Articular chondrocyte of knee joint (primary cell): ENCODE measurements at places on chromosomes 7 and 10. TPM values are rescaled to one million over a fixed set of nuclear protein-coding genes. Genes with fewer than 3 reads are reported as not detected.

Gene TRIM73
- 0.91 and 1.7 TPM in 2 replicates for total RNA-seq

Gene UNCX
- not detected in 2 replicates for total RNA-seq

Gene LRGUK
- total RNA-seq = 0.26 and 0.76 TPM in 2 replicates

Gene NEUROD6
- total RNA-seq = not detected in 2 replicates

Gene SPDYE9
- total RNA-seq = under 0.01 TPM in 1 of 2 replicates, not detected in the other

Gene GALNT17
- total RNA-seq = under 0.01 and 0.26 TPM in 2 replicates

Gene OPN4
- not detected in 2 replicates for total RNA-seq

Gene SVIL
- total RNA-seq = 13.7 and 61.4 TPM in 2 replicates

Gene CUZD1
- total RNA-seq = 0.43 and 0.91 TPM in 2 replicates

Gene ZC3HAV1L
- 10.3 and 11.7 TPM in 2 replicates for total RNA-seq

Gene TMEM273
- total RNA-seq = not detected in 2 replicates

Gene PRKCQ
- total RNA-seq = 0.11 and 0.13 TPM in 2 replicates

Gene XRCC2
- 1.4 and 2.5 TPM in 2 replicates for total RNA-seq

Gene RBP4
- 11.1 and 15.4 TPM in 2 replicates for total RNA-seq

Gene WDR37
- 13.7 and 15.3 TPM in 2 replicates for total RNA-seq

Gene NEUROG3
- total RNA-seq = not detected in 2 replicates

Gene CALY
- not detected in 2 replicates for total RNA-seq

Gene HILPDA
- 12.2 and 14.1 TPM in 2 replicates for total RNA-seq

Gene GHRHR
- not detected in 2 replicates for total RNA-seq

Gene NKX1-2
- not detected in 2 replicates for total RNA-seq

Gene YKT6
- 82.8 and 104 TPM in 2 replicates for total RNA-seq

Gene ANXA8L1
- total RNA-seq = 0.32 TPM in 1 of 2 replicates, not detected in the other

Gene CLDN3
- total RNA-seq = 0.11 TPM in 1 of 2 replicates, not detected in the other

Gene DDC
- not detected in 2 replicates for total RNA-seq

Gene MRM2
- 17.7 and 19.2 TPM in 2 replicates for total RNA-seq

Gene MSMB
- not detected in 2 replicates for total RNA-seq

Gene SORCS3
- not detected in 2 replicates for total RNA-seq
